Hippocampal formation (tissue), 2 donors: ENCODE measurements at places on chromosomes 4 and X.

DNA sequence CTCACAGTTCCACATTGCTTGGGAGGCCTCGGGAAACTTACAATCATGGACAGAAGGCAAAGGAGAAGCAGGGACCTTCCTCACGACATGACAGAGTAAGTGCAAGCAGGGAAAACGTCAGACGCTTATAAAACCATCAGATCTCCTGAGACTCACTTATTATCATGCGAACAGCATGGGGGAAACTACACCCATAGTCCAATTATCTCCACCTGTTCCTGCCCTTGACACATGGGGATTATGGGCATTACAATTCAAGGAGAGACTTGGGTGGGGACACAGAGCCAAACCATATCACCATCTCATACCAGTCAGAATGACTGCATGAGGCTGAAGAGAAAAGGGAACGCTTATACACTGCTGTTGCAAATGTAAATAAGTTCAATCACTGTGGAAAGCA, 1066.9 kb upstream of the PCDH7 start:
- DNase-seq = no peak

DNA sequence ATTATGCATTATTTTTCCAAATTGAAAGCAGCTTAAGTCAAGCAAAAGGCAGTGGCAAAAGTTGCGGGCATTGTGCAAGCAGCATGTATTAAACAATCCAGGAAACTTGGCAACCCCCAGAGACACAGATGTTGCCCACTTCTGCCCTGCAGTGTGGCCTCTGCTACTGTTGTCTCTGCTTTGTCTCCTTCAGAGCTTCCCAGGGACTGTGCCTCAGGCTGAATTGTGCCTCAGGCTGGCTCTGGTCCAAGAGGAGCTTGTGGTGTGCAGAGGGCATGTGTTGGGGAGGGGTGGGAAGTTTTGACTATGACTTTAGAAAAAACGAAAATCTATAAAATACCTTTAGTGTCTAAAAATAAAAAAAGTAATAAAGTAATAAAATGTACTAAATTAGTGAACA, 201.4 kb downstream of the CCSER1 start:
- DNase-seq = no peak

DNA sequence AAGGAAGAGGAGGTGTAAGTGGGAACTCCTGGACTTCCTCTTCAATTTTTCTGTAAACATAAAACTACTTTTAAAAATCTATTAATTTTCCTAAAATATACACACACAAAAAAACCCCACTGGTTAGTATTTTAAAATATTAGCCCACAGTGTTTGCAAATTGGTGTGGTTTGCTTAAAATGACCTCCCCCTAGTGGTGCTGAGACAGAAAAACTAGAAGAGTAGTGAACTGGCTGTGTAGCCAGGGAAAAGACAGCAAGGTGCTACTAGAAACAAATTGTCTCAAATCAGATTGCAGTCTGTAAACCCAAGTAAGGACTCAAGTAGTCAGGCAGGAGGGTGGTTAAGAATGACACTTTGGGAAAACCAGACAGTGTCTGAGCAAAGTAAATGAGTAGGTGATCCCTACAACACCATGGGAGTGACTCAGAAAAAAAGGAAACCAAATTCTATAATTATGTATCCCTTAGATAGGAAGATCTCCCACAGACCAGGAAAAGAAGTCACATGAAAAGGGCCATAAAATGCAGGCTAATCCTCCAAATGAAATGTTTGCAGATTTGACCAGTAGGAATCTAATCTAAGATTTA, 26.0 kb downstream of the AMTN start:
- no peak for DNase-seq

DNA sequence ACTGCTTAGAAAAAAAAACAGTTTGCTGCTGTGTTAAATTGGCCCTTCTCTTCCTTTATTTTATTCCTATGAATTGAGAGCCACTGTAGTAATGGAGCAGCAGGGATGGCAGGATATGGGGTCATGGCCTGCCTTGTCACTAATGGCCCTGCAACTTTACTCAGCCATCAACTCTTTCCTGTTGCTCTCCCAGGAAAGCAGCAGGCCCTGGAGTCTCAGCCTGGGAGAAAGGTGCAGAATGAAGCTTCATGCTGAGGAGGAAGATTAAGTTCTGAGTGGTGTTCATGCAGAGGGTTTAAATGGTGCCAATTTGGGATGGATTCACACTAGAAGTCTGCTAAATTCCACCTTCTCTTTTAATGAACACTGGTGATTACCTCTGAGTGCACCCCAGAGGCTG, 285.6 kb downstream of the GPAT3 start:
- DNase-seq = no peak

DNA sequence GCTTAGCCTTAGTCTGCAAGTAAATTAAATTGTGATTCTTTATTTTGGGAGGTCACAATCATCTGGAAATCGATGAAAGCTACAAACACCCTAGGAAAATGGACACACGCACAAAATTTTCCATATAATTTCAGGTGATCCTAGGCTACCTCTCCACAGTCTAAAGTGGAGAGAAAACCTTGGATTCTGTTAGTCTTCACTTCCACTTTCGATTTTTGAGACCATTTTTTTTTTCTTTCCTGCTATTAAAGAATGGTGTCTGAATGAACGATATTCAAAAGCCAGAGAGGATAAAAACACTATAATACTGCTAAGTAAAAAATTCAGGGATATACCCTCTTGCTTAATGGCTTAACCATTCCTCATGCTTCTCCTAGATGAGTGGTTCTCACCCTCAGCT, 1.7 kb downstream of the FBXL5 start:
- DNase-seq = no peak

GRCh38 chr4:156660465-156660864, 311.1 kb downstream of the PDGFC start:
- DNase-seq = no peak

GRCh38 chr4:155541716-155542115, 124.9 kb upstream of the GUCY1A1 start:
- DNase-seq = no peak

GRCh38 chr4:185730387-185730786, 81.6 kb downstream of the SORBS2 start:
- no peak for DNase-seq

GRCh38 chr4:122716825-122717448, 15.6 kb upstream of the BBS12 start:
- peak; percentile 27 for DNase-seq

DNA sequence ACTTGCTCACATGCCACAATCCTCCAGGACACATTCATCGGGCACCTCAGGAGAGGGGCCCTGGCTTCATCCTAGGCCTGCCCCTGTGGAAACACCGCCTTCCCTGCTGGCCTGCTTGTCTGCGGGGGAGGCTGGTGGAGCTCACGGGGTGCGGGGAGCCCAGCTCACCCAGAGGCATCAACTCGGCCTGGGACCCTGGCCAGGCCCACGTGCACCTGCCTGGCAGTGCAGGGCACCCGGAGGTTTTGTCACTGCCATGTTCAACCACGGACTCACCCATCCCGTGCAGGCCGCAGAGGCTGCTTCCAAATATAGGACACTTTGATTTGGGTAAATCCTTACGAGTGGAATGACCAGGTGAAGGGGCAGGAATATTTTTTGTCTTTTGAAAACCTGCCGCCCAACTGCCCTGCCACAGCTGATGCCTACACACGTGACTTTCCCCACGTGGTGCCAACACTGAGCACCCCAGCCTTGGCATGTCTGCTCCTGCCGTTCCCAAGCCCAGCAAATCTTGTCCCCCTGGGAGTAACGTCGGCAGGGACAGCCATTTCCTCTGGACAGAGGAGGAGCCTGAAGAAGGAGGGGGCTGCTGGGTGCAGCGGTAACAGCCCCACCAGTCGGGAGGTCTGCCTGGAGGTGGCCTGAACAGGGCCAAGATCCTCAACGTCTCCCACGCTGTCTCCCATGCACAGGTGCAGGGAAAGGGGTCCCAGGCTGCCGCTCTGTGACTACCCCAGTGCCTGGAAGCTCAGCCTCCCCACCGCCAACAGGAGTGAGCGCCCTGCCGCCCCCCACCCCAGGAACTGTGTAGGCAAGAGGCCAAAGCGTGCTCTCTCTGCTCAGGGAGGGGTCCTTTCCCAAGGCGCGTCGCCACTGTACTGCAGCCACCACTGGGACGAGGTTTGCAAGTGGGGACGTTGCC, 8.5 kb downstream of the MXD4 start:
- no peak for DNase-seq

GRCh38 chr4:80116516-80116915, 43.5 kb upstream of the ANTXR2 start:
- no peak for DNase-seq

DNA sequence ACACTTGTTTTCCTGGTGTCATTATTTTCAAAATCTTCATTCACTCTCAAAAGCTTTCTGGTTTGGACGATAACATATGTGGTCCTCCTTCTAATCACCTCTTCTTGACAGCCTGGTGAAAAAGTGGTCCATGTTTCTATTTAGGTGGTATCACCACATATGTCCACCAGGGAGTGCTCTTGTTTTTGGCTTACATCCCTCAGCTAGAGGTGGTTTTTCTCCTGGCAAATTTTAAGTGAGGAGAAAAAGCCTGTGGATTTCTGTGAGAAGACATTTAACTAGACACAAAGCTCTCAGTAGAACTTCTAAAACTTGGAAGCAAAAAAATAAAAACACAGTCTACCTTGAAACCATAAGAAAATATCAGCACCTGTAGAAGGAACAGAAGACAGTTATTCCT, 58.0 kb upstream of the FRMPD4 start:
- DNase-seq = no peak

GRCh38 chrX:24566240-24566639, 80.9 kb downstream of the PCYT1B start:
- DNase-seq = no peak

GRCh38 chrX:143306991-143307937, 210.0 kb downstream of the SPANXN3 start:
- DNase-seq = no peak

GRCh38 chr4:159178979-159179969, 76.4 kb downstream of the RAPGEF2 start:
- DNase-seq = no peak

DNA sequence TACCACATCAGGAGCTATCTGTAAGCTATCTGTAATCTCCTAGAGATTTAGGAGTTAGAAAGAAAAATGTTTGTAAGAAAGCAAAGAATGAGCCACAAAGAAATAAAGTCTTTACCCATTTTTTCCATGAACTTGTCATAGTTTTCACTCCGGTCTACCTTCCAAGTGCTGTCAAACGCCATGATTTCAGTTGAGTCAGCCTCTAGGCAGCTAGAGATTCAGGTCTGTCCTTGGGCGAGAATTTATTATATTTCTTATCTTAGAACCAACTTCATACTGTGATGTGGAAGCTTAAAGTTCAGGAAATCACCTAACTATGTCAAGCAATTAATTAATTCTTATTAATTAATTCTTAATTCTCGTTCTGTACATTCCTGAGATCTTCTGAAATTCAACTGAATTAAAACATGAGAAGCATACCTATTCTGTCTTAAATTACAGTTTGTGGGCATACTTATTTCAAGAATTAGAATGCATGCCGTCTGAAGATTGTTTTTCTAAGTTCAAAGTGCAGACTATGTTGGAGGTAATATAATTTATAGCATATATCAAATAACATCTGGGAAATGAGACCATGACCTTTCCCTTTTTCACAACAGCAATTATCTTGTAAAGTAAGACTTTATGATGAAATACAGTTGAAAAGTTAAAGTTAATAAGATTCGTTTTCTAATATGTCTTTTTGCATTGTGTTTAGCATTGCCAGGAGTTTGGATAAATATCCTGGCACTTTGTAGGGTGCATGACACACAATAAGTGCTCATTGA, at the start of gene FABP2:
FABP2 (minus strand) TSS at position 218 of the 767 bp plus-strand sequence; CDS start at position 182, 36 bp downstream.
- DNase-seq = no peak

- DNase-seq = peak; percentile 47
These were observed 220.1 kb downstream of the AFAP1 start for GRCh38 chr4:7719354-7720174.

GRCh38 chrX:24167719-24168472, 18.4 kb downstream of the ZFX start:
- DNase-seq = no peak

- no peak for DNase-seq
These were observed 132.6 kb downstream of the SCFD2 start for GRCh38 chr4:53233114-53233795.

- DNase-seq = no peak
These were observed 91.9 kb upstream of the KLHL13 start for GRCh38 chrX:118208481-118208880.

DNA sequence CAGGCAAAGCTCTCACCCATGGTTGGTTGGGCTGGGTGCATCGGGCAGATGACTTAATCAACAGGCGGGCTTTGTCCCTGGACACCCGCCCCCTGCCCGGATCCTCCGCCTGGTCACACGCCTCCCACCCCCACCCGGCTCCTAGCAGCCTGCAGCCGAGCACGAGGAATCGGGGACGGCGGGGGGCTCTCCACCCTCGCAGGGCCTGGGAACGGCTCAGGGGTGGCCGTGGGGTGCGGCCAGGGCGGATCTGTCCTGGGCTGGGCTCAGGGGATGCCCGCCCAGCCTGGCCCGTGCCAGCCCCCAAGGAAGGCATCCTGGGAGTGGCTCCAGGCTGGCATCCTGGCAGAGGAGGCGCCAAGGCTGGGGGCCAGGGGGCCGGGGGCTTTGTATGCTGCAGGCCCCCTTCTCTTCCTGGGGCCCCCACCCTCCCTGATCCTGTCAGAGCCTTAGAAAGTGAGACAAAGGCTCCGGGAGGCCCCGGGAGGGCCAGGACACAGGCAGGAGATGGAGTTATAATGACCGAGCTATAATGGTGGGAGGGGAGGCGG, 32.5 kb upstream of the FGFR3 start:
- no peak for DNase-seq

- DNase-seq = no peak
These were observed 16.0 kb downstream of the LRPAP1 start for GRCh38 chr4:3516061-3516835.

- DNase-seq = no peak
These were observed 126.5 kb downstream of the CHIC2 start for GRCh38 chr4:53937918-53938317.

- no peak for DNase-seq
These were observed 39.1 kb upstream of the CDKN2AIP start for GRCh38 chr4:183405303-183405702.

- no peak for DNase-seq
These were observed 4.7 kb downstream of the HS3ST1 start for GRCh38 chr4:11424000-11424399.

DNA sequence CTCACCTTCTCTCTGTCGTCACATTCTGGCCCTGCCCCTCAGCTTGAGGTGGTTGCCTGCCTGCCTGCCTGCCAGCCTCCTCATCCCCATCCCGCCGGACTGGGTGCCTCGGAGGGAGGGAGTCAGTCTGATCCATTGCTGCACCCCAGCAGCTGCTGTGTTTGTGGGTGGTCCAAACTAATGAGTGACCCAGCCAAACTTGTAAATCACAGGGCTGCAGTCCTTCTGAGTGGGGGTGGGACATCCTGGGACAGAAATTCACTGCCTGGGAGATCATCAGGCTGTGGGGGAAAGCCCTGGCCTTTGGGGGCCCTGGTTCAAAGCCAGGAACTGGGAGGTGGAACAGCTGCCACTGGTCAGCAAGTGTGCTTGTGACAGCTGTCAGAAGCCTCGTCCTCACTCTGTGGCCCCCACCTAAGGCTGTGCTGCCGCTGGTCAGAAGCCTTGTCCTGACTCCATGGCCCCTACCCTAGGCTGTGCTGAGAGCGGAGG, 5.6 kb downstream of the GPR78 start:
- DNase-seq = no peak

DNA sequence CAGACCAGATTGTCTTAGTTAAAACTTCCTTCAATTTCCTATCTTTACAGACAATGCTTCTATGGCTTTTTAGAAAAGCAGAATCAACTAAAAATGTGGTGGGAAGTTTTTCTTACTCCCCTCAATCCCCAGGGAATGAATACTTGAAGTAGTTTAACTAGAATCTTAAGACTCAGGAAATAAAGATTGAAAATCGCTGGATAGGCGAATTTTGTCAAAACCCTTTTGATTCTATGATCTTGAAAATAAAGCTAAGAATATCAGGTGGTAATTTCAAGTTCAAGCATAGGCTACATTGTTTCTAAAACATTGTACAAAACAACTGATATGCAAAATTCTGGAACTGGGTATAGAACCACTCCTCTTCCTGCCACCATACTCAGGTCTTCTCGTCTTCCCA, 276.5 kb upstream of the GK2 start:
- no peak for DNase-seq
